ENCODE measurements at places on chromosomes 6 and 20. TPM values are rescaled to one million over a fixed set of nuclear protein-coding genes. Genes with fewer than 3 reads are reported as not detected.

The MOG gene
- total RNA-seq = not detected

The SEL1L2 gene
- total RNA-seq = not detected

The HLA-DQA2 gene
- 13.2 TPM for total RNA-seq

The COL19A1 gene
- not detected for total RNA-seq

The ISM1 gene
- 0.49 TPM for total RNA-seq

The BTBD9 gene
- 21.7 TPM for total RNA-seq

The CPXM1 gene
- 0.49 TPM for total RNA-seq

The HSPA1L gene
- 3.7 TPM for total RNA-seq

The PRL gene
- not detected for total RNA-seq

The RRAGD gene
- 9.5 TPM for total RNA-seq

The HLA-G gene
- 3.2 TPM for total RNA-seq

The BPIFB2 gene
- total RNA-seq = not detected

The TINAG gene
- not detected for total RNA-seq

The ID1 gene
- total RNA-seq = 0.80 TPM

The DEFB124 gene
- not detected for total RNA-seq

The TMEM244 gene
- not detected for total RNA-seq

The RUNX2 gene
- 12.7 TPM for total RNA-seq

The SEC63 gene
- 84.7 TPM for total RNA-seq

The GRM1 gene
- total RNA-seq = not detected

The IFNGR1 gene
- 39.2 TPM for total RNA-seq

The SSTR4 gene
- total RNA-seq = not detected

The CLVS2 gene
- total RNA-seq = not detected

The CCN2 gene
- not detected for total RNA-seq

The SIRPB2 gene
- not detected for total RNA-seq

The XKR7 gene
- not detected for total RNA-seq

The SRSF12 gene
- total RNA-seq = not detected

The ENPP3 gene
- total RNA-seq = 1.5 TPM

The BHLHE23 gene
- total RNA-seq = not detected

The HLA-DRA gene
- total RNA-seq = 242 TPM

The PNRC1 gene
- total RNA-seq = 79.9 TPM

The TREM1 gene
- not detected for total RNA-seq

The NKAPL gene
- 0.17 TPM for total RNA-seq

The SERPINB6 gene
- 17.5 TPM for total RNA-seq

The RHAG gene
- not detected for total RNA-seq
